ENCODE measurements at places on chromosomes 5 and 9.

- no peak for DNase-seq
Measured at GRCh38 chr5:124179819-124180218, 566.6 kb downstream of the ZNF608 start.

- no peak for DNase-seq
Measured at GRCh38 chr9:114311571-114312512, 11.1 kb upstream of the ORM1 start.

- no peak for DNase-seq
Measured at GRCh38 chr5:128637031-128637430, 99.0 kb upstream of the FBN2 start.

DNA sequence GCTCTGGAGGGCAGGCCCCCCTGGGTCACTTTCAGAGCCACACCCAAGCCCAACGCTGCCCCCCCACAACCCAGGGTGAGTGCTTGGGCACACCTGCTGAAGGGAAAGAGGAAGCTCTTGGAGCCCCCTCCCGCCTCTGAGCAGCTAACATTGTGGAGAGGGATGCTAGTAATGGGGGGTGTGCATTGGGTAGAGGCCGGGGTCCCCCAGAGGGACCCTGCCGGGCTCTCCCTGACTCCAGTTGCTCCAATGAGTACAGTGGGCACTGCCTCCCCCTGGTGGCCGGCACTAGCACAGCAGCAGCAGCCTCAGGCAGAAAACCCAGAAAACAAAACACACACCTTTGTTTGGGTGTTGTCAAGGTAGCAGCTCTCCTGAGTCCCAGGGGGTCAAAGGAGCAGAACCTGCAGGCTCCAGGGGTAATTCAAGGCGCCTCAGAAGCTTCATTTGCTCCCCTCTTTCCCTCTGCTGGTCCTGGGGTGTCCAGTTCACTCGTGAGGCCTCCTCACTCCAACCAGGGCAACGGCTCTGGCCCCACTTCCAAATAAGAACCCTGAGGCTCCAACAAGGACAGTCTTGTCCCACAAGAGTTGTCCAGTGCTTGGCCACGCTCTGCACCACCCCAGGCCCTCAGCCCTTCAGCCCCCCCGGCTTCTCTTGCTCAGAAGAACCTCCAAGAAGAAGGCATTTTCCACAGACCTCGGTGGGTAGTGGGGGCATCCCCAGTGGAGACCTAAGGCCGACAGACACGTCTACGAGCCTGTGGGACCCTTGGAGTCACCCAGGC lies 16.1 kb downstream of the GBGT1 start:
- peak; percentile 56 for DNase-seq

GRCh38 chr5:102845041-102845440 lies 89.9 kb downstream of the PAM start:
- no peak for DNase-seq

DNA sequence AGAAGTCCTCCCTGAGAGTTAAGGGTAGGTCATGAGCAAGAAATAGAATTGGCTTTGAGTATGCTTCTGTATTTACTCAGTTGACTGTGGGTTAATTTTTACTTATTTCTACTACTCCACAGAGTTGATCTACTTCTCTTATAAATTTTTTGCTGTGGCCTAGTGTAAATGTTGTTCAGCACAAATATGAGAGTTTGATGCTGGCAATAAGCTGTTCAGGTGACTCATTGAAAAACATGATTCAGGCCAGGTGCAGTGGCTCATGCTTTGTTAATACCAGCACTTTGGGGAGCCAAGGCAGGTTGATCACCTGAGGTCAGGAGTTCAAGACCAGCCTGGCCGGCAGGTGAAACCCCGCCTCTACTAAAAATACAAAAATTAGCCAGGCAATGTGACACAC lies 4.5 kb upstream of the CDK7 start:
- no peak for DNase-seq

DNA sequence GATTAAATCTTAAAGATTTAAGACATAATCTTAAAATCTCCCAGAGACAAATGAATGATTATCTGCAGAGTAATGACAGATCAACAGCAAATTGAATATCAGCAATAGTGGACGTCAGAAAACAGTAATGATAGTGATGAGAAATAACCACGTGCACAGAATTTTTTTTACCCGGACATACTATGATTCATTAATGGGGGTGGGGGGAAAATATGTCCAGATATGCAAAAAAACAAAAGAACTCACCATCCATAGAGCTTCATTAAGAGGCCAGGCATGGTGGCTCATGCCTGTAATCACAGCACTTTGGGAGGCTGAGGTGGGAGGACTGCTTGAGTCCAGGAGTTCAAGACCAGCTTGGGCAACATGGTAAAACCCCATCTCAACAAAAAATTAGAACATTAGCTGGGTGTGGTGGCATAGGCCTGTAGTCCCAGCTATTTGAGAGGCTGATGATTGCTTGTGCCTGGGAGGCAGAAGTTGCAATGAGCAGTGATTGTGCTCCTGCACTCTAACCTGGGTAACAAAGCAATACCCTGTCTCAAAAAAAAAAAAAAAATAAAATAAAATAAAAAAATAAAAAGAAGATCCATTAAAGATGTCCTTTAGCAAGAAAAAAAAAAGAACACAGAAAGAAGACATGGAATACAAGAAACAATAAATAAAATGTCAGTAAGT lies 30.9 kb upstream of the SHOC1 start:
- DNase-seq = no peak

DNA sequence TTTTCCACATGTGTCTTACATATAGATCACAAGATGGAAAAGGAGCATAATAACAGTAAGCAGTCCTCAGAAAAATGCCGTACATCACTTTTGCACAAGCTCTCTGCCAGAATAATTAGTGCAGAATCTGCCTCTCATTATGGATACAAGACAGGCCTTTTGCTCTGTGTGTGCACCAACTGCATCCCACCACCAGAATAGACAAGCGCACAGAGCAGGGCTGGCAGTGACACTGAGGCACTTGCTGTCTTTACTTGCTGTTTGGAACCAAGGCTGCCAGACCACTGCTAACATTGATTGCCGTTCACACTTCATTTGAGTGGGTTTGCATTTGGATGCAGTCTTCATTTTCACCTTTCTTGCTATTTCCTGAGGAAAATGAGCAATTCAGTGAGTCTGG lies 741.3 kb downstream of the TLE1 start:
- no peak for DNase-seq

DNA sequence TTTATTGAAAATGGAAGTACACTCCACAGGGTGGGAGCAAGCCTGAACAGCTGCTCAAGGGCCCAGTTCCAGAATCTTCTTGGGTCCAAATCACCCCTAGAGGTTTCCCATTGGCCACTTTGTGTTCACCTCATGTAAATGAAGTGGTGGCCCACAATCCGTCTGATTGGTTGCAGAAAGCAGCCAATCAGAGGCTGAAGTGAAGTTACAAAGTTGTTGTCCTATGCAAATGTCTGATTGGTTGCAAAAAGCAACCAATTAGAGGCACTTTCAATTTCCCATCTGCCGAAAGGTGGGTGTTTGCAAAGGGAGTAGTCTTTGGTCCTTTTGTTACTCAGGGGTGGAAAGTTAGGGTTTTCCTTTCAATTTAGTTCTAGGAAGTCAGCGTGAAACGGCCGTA lies 8.8 kb downstream of the TMEM171 start:
- no peak for DNase-seq

DNA sequence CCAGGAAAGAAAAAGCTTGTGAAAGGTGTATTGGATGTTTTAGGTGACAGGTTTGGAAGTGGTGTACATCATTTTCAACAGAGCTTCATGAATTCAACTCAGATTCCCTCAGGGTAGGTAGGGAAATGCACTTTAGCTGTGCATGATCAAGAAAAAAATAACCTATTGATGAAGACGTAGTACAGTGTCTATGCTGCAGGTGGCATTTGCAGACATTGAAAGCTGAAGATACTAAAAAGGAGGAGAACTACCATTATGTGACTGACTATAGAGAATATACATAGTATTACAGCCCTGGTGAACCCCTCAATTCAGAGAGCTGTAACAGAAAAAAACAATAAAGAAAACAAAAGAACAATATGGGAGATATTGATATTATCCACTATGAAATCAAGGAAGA lies 2344.7 kb upstream of the ACO1 start:
- no peak for DNase-seq

GRCh38 chr9:77514886-77515711 lies 133.0 kb downstream of the GNA14 start:
- no peak for DNase-seq

DNA sequence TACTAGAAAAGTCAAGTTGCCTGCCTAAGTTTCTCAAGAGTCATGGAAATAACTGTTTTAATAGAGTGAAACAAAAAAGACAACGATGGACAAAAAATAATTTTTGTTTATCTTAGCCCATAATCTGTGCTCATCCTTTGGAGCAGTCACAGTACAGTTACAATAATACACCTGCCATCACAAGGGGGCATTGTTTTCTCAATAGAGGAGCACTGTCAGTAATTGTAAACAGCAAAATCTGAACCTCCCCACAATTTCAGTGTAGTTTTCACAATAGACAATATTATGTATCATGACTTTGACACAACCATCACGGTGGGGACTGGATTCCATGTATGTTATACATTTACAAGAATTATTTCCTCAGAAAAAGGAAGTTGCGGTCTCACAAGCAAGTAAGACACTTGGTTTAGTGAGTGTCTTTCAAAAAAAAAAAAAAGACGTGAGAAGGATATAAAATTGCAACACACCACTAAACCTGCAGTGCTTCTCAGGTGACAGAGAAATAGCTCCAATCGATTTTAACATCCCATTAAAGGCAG lies 586.3 kb downstream of the PTPRD start:
- no peak for DNase-seq

GRCh38 chr5:104353371-104353770 lies 790.8 kb upstream of the NUDT12 start:
- DNase-seq = no peak

DNA sequence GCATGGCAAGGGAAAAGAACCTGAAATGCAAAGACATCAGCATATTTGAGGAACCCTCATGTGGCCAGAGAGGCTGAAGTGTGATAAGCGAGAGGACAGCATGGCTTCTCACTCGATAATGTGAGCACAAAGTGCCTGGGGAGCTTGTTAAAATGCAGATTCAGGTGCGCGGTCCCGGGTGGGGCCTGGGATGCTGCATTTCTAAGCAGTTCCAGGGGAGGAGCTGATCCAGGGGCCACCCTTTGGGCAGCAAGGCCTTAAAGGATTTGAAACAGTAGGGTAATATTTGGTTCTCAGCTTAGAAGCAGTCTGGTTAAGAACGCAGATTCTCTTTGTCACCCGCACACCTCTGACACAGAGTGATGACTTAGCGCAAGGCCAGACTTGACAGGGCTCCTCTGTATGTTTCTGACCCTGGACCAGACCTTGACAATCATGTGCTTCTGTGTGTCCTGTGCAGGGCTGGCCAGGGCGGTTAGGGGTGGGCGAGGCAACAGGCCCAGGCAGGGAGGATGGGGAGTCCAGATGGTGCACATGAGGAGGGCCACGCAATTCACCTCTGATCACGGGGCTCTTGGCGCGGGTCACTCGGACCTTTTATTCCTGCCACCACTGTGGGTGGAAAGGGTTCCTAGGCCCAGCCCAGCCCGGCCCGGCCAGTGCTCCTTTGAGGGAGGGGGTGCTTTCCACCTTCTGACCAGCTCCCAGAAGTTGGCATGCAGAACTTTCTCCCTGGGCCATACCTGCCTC lies 62.8 kb upstream of the TBC1D2 start:
- no peak for DNase-seq

DNA sequence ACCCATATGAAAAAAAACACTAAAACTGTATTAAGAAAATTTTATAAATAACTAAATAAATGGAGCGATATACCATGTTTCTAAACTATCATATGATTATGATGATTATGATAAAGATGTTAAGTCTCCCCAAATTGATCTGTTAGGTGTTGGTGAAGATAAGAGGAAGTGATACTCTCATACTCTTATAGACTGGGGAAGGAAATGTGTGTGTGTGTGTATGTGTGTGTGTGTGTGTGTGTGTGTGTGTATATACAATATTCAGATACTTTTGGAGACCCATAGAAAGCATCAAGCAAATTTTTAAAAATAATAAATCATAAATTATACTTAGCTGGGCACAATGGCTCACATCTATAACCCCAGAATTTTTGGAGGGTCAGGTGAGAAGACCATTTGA lies 62.9 kb downstream of the TMEM232 start:
- DNase-seq = no peak

- peak; percentile 84 for DNase-seq
Measured at GRCh38 chr5:68287976-68288706, 72.6 kb downstream of the PIK3R1 start.

DNA sequence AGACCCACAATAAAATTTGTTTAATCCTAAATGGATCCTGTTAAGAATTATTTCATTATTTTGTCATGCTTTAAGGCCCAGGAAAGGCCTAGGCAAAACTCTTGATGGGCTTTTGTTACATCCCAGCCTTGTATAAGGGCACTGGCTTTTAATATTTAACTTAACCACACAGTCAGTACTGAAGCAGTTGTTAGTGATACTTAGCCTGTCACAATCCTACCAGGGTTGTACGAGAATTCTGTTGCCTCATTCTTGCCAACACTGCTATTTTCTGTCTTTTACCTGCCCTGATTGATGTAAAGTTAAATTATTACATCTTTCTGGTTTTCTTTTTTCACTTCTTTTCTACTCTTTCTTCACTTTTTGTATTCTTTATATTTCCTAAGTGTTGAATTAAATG lies 10.9 kb downstream of the ZNF169 start:
- no peak for DNase-seq

DNA sequence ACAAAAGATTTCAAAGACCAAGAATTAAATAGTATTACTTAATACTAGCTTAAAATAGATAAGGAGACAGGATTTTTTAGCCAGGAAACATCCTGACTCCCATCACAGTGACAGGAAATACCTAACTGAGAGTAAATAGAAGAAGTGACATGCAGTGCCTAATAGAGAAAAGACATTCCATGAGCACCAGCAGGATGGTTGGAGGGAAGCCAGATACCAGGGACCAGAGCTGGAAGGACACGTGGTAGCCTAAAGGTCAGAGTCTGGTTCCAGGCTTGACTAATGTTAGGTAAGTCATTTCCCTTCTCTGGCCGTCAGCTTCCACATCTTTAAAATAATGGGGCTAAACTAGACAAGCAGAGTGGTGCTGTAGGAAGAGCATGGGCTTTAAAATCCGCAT lies 41.6 kb downstream of the CDK5RAP2 start:
- no peak for DNase-seq

DNA sequence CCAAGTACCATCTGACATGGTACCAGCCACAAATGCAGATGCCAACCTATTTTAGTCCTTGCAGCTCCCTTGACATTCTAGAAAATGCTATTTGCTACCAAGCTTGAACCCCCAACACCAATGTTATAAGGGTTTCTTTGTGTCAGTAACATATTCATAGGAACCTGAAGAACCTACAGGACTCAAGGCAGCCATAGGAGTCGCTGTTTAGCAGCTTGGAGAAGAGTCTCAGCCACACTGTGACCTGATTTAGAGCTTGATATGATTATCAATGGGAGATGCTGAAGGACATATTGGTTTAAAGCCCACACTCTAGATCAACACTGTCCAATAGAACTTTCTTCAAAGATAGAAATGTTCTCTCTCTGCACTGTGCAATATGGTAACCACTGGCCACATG lies 6.4 kb upstream of the ZFR start:
- no peak for DNase-seq
